ENCODE measurements at places on chromosomes 13 and 19. TPM values are rescaled to one million over a fixed set of nuclear protein-coding genes. Genes with fewer than 3 reads are reported as not detected.

Gene SIGLEC8
- not detected for total RNA-seq

Gene ZNF470
- 1.2 TPM for total RNA-seq

Gene CYP4F12
- total RNA-seq: not detected

Gene LENG9
- 5.5 TPM for total RNA-seq

Gene WTIP
- total RNA-seq: 19.5 TPM

Gene SOX1
- total RNA-seq: not detected

Gene TJP3
- not detected for total RNA-seq

Gene ZIC5
- total RNA-seq: not detected

Gene ACP7
- total RNA-seq: 0.45 TPM

Gene FPR1
- total RNA-seq: not detected

Gene GRIN3B
- total RNA-seq: 0.17 TPM

Gene ZNF415
- total RNA-seq: 1.8 TPM

Gene UGGT2
- 16.1 TPM for total RNA-seq

Gene CALR3
- total RNA-seq: not detected

Gene LILRA6
- not detected for total RNA-seq

Gene NCAN
- total RNA-seq: not detected

Gene CASP14
- not detected for total RNA-seq

Gene CHST8
- total RNA-seq: not detected

Gene ZNF614
- total RNA-seq: 4.0 TPM

Gene TPP2
- 36.5 TPM for total RNA-seq

Gene CEACAM4
- not detected for total RNA-seq

Gene ZSCAN22
- 1.6 TPM for total RNA-seq

Gene CLIP3
- total RNA-seq: 6.7 TPM

Gene SIN3B
- 13.5 TPM for total RNA-seq

Measured in bronchus fibroblast of lung (primary cell).